ENCODE measurements at places on chromosomes 1 and 21.

DNA sequence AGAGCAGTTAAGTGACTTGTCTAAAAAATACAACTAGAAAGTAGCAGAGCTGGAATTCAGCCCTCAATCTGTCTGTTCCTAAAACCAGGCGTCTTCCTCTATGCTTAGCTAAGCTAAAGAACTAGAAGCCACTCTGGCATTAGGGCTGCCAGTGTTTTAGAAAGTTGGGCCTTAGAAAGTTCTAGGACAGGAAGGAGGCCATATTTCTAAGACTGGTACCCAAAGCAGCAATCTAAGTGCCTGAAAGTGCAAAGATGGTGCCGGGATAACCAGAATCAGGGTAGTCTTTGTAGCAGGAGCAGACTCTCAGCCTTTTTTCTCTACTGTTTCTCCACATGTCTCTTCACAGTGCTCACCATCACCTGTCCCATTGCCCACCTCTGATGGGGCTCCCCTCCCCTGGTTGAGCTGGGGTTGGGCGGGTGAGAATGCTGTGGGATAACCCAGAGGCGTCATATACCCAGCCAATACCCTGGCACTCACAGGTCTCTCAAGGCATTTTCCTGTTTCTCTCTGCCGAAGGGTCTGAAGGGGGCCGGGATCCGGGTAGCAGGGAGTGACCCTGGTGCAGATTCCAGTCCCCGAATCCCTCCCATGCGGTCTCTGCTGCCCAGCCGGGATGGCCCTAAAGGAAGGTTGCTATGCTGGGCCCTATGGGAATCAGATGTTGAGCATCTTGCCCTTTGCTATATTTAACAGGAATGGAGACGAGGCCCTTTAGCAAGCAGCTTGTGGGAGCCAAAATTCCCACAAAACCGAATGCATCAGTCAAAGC lies 1.1 kb upstream of the RCSD1 start:
- DNase-seq = no peak

DNA sequence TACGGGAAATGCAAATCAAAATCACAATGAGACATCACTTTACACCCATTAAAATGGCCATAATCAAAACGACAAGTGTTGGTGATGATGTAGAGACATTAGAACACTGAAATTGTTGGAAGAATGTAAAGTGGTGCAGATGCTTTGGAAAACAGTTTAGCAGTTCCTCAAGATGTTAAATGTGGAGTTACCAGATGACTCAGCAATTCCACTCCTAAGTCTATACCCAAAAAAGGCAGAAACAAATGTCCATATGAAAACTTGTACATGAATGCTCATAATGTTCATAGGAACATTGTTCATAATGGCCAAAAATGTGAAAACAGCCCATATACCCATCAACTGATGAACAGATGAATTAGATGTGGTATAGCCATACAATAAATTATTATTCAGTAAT lies 267.4 kb downstream of the KCNH1 start:
- no peak for DNase-seq

- no peak for DNase-seq
Measured at GRCh38 chr1:61642475-61643232, 82.3 kb downstream of the TM2D1 start.

DNA sequence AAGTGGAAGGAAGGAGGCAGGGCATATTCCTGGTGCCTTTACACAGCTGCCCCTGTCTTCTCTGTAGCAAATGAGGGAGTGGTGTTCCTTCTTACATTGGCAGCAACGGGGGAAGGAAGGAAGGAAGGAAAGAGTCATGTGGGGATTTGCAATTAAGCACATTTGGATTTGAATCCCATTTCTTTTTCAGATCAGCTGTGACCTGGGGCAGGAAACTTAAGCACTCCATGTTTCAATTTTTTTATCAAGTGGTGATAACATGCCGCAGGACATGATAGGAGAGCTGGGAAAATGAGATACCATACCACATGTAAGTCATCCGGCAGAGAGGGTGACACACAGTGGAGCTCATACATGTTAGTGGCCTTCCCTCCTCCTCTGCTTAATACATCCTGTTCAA lies 186.8 kb downstream of the APP start:
- DNase-seq = no peak

DNA sequence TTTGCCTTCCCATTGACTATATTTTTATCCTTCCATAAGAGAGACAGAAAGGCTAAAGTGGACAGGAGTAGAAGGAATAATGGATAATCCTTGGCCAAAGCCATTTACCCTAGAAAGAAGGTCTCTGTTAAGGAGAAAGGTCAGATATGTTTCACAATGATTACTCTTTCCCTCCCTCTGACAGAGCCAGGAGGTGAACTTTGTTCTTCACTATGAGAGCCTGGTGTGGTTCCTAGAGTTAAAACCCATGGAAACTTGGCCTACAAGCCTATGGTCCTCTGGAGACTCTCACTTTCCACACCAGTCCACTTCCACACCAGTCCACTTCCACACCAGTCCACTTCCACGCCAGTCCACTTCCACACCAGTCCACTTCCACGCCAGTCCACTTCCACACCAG lies 479.9 kb upstream of the ZP4 start:
- no peak for DNase-seq

GRCh38 chr1:232280910-232281309 lies 349.0 kb downstream of the SIPA1L2 start:
- DNase-seq = no peak

- peak; percentile 36 for DNase-seq
Measured at GRCh38 chr21:25385911-25386474, 221.3 kb downstream of the MRPL39 start.

DNA sequence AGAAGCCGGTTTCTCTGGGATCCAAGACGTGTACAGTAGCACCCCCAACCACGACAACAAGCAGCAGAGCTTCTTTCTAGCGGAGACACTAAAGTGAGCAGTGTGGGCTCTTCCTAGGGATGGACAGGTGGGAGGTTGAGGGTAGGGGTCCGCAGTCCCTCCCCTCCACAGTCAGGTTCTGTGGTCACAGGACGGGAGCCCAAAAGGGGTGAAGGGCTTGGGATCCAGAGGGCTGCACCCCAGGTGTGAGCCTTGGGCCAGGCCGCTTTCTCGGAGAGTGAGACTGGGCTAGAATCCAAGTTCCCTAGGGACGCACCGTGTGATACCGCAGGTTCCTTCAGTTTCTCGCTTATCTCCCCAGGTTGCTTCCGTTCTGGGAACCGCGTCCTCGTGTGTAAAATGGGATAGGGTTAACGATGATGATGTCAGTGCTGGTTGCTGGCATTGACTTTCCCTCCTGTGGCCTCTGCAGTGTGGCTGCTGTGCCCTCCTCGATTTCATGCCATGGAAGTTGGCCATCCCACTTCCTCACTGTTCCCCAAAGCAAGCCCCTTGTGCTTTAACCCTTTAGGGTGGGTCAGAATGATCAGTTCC lies 17.3 kb upstream of the SELENON start:
- DNase-seq = no peak

GRCh38 chr21:42391297-42391696 lies 4.6 kb downstream of the TMPRSS3 start:
- no peak for DNase-seq

DNA sequence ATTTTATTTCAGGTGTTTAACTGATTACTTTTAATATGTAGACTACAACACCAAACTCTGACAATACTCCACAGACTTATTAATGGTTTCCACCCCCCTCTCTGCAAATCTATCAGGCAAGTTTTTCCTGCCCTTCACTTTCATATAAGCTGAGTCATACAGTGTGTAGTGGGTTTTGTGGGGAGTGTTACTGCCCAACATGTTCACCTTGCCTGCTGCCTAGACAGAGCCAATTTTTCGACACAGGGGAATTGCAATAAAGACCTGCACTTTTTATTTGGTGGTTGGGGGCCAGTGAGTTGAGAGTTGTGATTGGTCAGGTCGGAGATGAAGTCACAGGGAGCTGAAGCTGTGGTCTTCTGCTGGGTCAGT lies 119.7 kb downstream of the PPIAL4G start:
- no peak for DNase-seq

GRCh38 chr1:2506901-2507565 lies 19.4 kb downstream of the PANK4 start:
- no peak for DNase-seq

DNA sequence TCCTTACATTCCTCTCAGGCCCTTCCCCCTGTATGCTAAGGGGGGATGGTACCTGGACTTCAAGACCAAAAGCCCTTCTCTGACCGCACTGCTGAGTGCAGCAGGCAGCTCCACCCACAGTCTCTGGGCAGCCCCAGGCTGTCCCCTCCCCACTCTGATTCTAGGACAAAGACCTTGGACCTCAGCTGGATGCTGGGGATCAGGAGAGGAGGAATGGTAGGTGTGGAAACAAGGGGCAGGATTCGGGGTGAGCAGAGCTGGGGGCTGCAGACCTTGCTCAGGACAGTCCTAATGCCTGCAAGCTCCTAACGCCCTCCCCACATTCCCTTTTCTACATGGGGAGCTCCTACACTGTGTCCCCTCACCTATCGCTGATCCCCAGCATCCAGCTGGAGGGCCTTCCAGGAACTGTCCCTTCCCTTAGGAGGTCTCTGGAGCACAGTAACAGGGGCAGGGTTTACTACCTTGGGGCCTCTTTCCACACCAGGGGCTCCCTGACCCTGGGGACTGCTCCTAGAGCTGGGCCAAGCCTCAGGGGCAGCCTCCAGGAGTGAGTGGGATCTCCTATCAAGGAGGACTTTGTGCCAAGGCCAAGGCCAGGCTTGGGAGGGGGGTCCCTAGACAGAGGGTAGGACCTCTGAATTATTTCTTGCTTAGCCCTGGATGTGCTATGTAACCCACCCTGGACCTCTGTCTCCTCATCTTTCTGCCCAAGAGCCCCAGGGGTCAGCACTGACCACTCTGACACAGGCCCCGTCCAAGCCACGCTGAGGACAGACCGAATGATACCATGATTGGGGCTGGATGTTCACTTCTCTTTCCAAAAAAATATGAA lies 5.6 kb downstream of the CLDN19 start:
- DNase-seq = no peak

- no peak for DNase-seq
Measured at GRCh38 chr1:221462345-221462744, 279.5 kb downstream of the DUSP10 start.

DNA sequence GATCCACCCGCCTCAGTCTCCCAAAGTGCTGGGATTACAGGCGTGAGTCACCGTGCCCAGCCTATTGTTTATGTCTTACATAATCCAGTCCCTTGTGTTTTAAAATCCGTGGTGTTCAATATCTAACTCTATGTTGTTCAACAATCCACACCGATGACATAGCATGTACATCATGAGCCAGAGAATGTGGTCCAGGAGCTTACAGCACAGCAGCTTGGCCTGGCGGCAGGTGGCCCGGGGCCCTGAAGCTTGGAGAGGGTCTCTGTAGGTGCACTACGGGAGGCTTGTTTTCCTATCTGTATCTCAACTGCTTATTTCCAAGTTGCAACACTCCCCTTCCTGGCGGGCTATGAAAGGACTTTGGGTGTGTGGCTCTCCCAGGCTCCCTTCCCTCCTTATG lies 138.4 kb downstream of the ADSS2 start:
- no peak for DNase-seq

GRCh38 chr1:192598589-192598988 lies 23.0 kb downstream of the RGS1 start:
- no peak for DNase-seq

GRCh38 chr1:247111259-247111699 lies 7.1 kb upstream of the ZNF669 start:
- DNase-seq = no peak
